ENCODE measurements at places on chromosomes 12 and 14. TPM values are rescaled to one million over a fixed set of nuclear protein-coding genes. Genes with fewer than 3 reads are reported as not detected.
A peak's percentile ranks its signal among the peaks of the same experiment; 100 is the strongest.

TMBIM6 gene
- 235 TPM for total RNA-seq

DNA sequence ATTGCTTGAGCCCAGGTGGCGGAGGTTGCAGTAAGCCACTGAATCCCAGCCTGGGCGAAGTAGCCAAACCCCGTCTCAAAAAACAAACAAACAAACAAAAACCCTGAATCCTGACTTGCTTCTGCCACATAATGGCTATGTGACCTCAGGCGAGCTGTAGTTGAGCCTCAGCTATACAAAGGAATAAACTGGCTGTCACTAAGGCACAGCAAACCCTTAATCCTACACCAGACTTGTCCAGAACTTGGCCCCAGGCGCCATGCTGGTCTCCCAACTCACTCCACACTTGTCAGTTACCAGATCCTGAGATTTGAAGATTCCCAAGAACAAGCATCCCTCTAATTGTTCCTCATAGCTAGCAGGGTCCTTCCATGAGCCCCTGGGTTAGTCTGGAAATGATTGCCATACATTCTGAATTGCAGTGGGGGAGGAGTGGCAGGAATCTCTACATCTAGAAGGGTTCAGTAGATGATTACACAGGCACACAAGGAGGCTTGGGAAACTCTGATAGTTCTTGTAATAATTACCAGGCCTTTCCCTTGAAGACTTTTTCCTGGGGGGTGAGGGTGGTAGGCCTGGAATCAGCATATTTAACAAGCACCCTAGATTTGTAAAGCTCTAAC is 9.9 kb downstream of the MAP3K12 start:
- no peak overlapping the region for H3K27ac ChIP-seq
- peaks cover 27% of the 10 kb centered on the region for H3K4me1 ChIP-seq
- DNase-seq = no peak
- H3K27me3 ChIP-seq = no peaks in the 10 kb centered on the region
- H3K4me3 ChIP-seq = no peak overlapping the region

DNA sequence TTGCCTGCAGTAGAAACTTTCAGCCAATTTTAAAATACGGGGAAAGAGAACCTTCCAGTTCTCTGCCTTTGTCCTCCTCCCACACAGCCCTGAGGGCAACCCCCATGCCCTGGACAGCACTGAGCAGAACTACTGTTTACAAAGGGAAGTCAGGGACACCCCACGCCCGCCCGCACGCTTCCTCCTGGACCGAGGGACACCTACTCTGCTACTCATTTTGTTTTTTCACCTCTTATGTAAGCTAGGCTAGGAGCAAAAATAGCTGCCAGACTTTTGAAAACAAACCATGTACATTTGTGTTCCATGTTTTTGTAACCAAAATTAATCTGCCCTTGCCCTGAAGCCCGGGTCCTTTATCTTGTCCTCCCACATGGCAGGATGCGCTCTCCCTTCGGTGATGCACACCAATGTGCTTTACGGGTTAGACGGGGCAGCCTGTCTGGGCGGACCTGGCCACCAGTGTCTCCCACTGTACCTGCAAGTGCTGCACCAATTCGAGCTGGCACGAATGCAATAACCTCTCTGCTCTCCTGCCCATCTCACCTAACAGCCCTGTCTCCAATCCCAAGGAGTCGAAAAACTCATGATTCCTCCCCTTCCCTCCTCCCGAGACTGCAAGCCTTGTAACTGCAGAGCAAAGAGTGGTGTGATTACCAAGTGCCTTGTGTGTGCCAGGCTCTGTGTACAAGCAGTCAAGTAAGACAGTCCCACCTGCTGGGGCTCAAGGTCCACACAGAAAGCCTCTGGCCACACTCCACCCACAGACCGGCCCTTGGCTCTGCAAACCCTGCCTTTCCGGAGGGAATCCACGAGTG is 85.2 kb downstream of the CCDC88C start:
- H3K36me3 ChIP-seq = peaks cover 35% of the 10 kb centered on the region
- H3K4me1 ChIP-seq = peaks cover 17% of the 10 kb centered on the region
- DNase-seq = peak; percentile 60
- no peak overlapping the region for H3K27ac ChIP-seq

BATF gene
- 1.3 TPM for total RNA-seq

- H3K36me3 ChIP-seq = peaks cover 90% of the 10 kb centered on the region
- no peak for DNase-seq
- peaks cover 48% of the 10 kb centered on the region for H3K4me1 ChIP-seq
These were observed 7.3 kb downstream of the RSRC2 start for GRCh38 chr12:122519418-122519817.

DNA sequence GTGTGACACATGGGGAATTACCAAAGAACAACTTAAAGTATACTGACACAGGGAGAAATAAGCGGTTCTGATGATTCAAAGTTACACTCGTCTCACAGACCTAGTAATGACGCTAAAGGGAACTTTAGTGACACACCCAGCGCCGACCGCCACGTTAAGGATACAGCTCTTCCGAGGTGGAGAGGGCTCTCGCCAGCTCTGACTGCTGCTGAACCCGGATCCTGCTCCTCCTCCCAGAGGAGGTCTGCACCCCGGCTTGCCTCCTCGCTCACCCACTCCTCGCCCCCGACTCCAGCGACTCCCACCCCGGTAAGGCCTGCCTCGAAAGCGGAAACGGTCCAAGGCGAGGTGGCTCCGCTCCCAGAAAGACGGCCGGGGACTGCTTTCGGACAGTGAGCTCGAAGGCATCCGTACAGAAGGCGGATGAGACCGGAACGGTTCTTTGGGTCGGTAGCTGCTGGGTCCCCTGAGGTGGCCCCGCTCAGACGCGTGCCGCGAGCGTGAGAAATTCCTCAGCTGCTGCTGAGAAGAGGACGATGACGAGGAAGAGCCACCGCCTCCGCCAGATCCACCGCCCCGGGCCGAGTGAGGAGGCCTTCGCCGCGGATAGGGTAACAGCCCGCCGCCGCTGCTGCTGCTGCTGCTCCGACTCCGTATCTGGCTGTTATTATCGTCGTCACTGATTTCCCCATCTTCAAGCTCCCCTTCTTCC is 643 bp downstream of the ZFC3H1 start:
- H3K27me3 ChIP-seq = no peaks in the 10 kb centered on the region
- H3K4me1 ChIP-seq = peaks cover 22% of the 10 kb centered on the region
- peak overlapping the region; percentile 81 for H3K4me3 ChIP-seq
- peak; percentile 62 for DNase-seq

- H3K4me3 ChIP-seq = no peak overlapping the region
- no peaks in the 10 kb centered on the region for H3K4me1 ChIP-seq
- no peaks in the 10 kb centered on the region for H3K27me3 ChIP-seq
- H3K36me3 ChIP-seq = peaks cover 12% of the 10 kb centered on the region
- peak; percentile 39 for DNase-seq
These were observed 4.9 kb upstream of the KLHL33 start for GRCh38 chr14:20440882-20441281.

IL22 gene
- not detected for total RNA-seq

DNA sequence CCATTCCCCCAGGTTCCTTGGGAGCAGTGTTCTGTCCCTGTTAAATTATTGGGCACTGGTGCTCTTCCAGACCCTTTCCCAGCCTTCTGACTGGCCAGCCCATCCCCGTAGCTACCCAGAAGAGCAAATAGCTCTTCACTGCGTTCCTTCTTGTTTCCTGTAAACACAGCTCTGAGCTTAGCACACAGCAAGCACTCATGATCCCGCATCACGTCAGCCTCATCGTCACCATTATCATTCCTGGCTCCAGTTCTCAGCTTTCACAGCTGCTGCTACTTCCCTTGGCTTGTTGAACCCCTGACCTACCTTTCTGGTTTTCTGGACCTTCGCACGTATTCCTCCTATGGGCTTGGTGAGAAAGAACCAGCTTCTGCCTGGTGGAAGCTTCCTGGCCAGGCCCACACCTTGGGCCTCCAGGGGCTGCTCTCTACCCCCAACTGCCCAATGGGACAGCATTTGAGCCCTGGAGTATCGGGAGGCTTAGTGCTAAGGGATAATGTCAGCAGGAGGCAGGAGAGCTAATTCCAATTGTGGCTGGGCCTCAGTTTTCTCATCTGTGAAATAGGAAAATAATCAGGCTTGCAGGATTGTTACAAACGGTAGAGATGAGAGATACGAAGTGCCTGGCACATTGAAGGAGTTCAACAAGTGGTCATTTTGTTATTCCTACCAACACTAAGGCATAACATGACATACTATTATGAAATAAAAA is 22.6 kb upstream of the PAPOLA start:
- H3K4me3 ChIP-seq = no peak overlapping the region
- no peak for DNase-seq
- no peak overlapping the region for H3K27ac ChIP-seq
- H3K27me3 ChIP-seq = no peaks in the 10 kb centered on the region
- H3K36me3 ChIP-seq = no peaks in the 10 kb centered on the region
- no peaks in the 10 kb centered on the region for H3K4me1 ChIP-seq

USP44 gene
- not detected for total RNA-seq

ALX1 gene
- not detected for total RNA-seq

GRCh38 chr14:91406982-91407381 is 10.6 kb downstream of the CCDC88C start:
- H3K27me3 ChIP-seq = no peaks in the 10 kb centered on the region
- no peak overlapping the region for H3K4me3 ChIP-seq
- peaks cover 65% of the 10 kb centered on the region for H3K4me1 ChIP-seq
- no peak for DNase-seq
- H3K27ac ChIP-seq = no peak overlapping the region

FOXG1 gene
- total RNA-seq = not detected

GRCh38 chr12:9391815-9392214 is 183.6 kb upstream of the PZP start:
- no peak overlapping the region for H3K27ac ChIP-seq
- no peak for DNase-seq
- H3K36me3 ChIP-seq = no peaks in the 10 kb centered on the region
- H3K4me1 ChIP-seq = no peaks in the 10 kb centered on the region

RNF212B gene
- total RNA-seq = not detected

- H3K4me1 ChIP-seq = no peaks in the 10 kb centered on the region
- H3K4me3 ChIP-seq = no peak overlapping the region
- H3K36me3 ChIP-seq = no peaks in the 10 kb centered on the region
- no peak overlapping the region for H3K27ac ChIP-seq
- no peak for DNase-seq
These were observed 93.7 kb downstream of the KCNMB4 start for GRCh38 chr12:70459786-70460185.

DNA sequence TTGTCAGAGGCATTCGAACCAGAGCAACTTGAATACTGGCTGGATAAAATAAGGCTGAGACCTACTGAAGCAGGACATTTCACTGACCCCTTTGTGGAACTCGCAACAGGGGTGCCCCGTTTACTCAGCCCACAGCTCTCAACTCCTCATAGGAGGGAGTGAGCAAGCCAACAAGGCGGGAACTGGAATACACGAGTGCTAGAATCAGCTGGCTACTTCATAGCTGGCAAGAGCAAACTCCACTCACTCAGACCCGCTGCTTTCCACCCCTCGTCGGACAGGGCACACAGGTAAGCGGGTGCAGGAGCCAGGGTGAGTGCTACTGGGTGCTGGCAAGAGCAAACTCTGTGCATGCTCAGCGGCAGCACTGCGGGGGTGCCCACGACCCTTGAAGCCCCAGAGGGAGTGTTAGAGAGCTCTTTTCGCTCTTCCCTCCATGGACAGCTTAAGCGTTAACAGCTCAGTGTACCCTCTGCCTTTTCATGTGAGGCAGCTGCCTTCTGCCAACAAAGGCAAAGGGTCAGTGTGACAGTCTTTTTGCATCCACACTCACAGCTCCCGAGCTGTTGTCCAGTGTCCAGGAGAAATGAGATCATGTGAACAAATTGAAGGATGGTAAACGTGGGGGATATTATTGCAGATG is 15.7 kb downstream of the CAPZA3 start:
- no peak overlapping the region for H3K27ac ChIP-seq
- H3K27me3 ChIP-seq = no peaks in the 10 kb centered on the region
- H3K4me1 ChIP-seq = peaks cover 22% of the 10 kb centered on the region
- DNase-seq = no peak

FSCB gene
- total RNA-seq = 0.18 TPM

- DNase-seq = no peak
- no peak overlapping the region for H3K4me3 ChIP-seq
- H3K4me1 ChIP-seq = no peaks in the 10 kb centered on the region
- no peaks in the 10 kb centered on the region for H3K36me3 ChIP-seq
These were observed 29.2 kb downstream of the ALG10 start for GRCh38 chr12:34051486-34051885.

- H3K36me3 ChIP-seq = peaks cover 94% of the 10 kb centered on the region
- H3K27ac ChIP-seq = no peak overlapping the region
- no peak overlapping the region for H3K4me3 ChIP-seq
- no peaks in the 10 kb centered on the region for H3K27me3 ChIP-seq
- no peaks in the 10 kb centered on the region for H3K4me1 ChIP-seq
These were observed 11.9 kb upstream of the FKBP11 start for GRCh38 chr12:48937170-48937569.

DNA sequence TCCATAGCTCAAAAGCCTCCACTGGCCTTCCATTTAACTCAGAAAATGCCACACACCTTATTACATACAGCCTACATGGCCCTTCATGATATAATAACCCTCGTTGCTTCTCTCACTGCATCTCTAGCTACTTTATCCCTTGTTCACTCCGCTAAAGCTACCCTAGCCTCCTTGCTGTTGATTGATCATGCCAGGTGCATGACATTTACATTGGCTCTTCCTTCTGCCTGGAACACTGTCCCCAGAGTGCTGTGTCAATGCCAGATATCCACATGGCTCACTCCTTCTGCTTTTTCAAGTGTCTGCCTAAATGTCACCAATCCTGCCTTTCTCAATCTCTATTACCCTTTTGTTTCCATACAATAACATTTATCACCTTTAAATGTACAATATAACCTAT is 58.3 kb downstream of the CAND1 start:
- DNase-seq = no peak
- no peak overlapping the region for H3K4me3 ChIP-seq
- H3K27me3 ChIP-seq = no peaks in the 10 kb centered on the region
- H3K4me1 ChIP-seq = no peaks in the 10 kb centered on the region

SLCO1C1 gene
- total RNA-seq = not detected

- H3K4me1 ChIP-seq = peaks cover 22% of the 10 kb centered on the region
- H3K4me3 ChIP-seq = peak within 1 kb of the TSS; percentile 63
- H3K27me3 ChIP-seq = peaks cover 25% of the 10 kb centered on the region
- peak within 1 kb of the TSS; percentile 97 for H3K27ac ChIP-seq
- peak; percentile 78 for DNase-seq
These were observed at the start of gene BHLHE41 for GRCh38 chr12:26124446-26125399. BHLHE41 (minus strand) TSS chr12:26125037; CDS start chr12:26124779, 258 bp downstream.

SMIM41 gene
- not detected for total RNA-seq

GRCh38 chr12:109723311-109723881 is 9.8 kb downstream of the FAM222A start:
- H3K27me3 ChIP-seq = peaks cover 11% of the 10 kb centered on the region
- DNase-seq = peak; percentile 70
- H3K27ac ChIP-seq = no peak overlapping the region

PDZRN4 gene
- total RNA-seq = 0.58 TPM

PDE3A gene
- total RNA-seq = 44.6 TPM

MYH6 gene
- total RNA-seq = not detected

DNA sequence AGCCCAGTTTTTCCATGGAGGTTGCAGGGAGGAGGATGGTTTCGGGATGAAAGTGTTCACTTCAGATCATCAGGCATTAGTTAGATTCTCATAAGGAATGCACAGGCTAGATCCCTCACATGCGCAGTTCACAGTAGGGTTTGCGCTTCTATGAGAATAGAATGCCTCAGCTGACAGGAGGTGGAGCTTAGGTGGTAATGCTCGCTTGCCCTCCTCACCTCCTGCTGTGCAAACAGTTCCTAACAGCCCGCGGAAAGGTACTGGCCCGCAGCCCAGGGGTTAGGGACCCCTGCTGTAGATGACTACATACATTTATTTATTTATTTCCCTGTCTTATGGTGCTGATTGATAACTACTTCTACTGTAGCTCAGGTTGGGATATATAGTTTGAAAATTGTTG is 93.2 kb downstream of the FBXO33 start:
- peaks cover 9% of the 10 kb centered on the region for H3K4me1 ChIP-seq
- no peak overlapping the region for H3K4me3 ChIP-seq

Measured in stomach (tissue), 19 donors.